Neural progenitor cell (in vitro differentiated cells): ENCODE measurements at places on chromosomes 1 and 21. TPM values are rescaled to one million over a fixed set of nuclear protein-coding genes. Genes with fewer than 3 reads are reported as not detected.

The CRYAA gene
- not detected in 2 replicates for total RNA-seq

The TAGLN2 gene
- 3.9 and 12.1 TPM in 2 replicates for total RNA-seq

The SAMD13 gene
- 4.6 and 5.6 TPM in 2 replicates for total RNA-seq

The CFAP141 gene
- total RNA-seq, result not detected in 2 replicates

The FAM72C gene
- total RNA-seq, result 8.1 and 14.8 TPM in 2 replicates

The OR2L5 gene
- total RNA-seq, result not detected in 2 replicates

The MRPL55 gene
- 42.4 and 68.3 TPM in 2 replicates for total RNA-seq

The CELA2B gene
- total RNA-seq, result not detected in 2 replicates

The S100A8 gene
- not detected in 2 replicates for total RNA-seq

The CFHR1 gene
- total RNA-seq, result not detected in 2 replicates

The SLC9A1 gene
- total RNA-seq, result 1.8 and 5.7 TPM in 2 replicates
